ENCODE measurements at places on chromosomes 5 and 9.

DNA sequence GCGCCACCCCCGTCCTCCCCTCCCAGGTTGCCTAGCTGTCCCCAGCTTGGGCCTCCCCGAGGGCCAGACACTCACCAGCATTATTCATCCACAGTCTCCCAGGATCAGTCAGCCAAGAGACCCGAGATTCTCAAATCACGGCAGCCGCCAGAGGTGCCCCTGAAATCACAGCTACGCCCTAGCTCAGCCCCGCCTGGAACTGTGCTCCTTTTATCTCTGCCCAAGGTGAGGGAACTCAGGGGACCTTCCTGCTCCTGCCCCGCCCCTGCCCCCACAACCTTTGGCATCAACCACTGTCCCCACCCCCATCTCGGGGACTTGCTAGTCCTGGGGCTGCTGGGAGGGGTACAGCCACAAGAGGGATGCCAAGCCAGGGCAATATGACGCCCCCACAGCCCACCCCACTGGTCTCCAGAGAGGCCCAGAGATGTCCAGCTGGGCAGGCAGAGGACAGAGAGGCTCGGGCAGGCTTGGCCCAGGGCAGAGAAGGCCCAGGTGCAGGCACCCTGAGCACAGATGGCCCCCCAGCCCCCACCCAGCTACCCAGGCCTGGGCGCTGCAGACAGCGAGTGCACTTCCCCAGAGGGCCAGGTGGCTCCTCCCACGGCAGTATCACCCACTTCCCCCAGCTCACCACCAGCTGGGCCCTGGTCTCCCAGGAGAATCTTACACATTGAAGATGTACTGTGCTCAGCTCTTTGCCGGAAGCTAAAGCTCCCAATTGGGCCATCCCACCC, at the start of gene FUT7:
Gene FUT7, minus strand, starts transcription at position 185 of the 737 bp plus-strand sequence. Its CDS starts 97 bp downstream, at position 88.
- DNase-seq: no peak

GRCh38 chr5:180097163-180097894, 25.8 kb upstream of the RNF130 start:
- no peak for DNase-seq

GRCh38 chr5:61251874-61252642, 80.0 kb upstream of the ZSWIM6 start:
- no peak for DNase-seq

GRCh38 chr5:146475190-146475780, 28.2 kb downstream of the TCERG1 start:
- no peak for DNase-seq

- no peak for DNase-seq
These were observed 133.7 kb downstream of the KIF4B start for GRCh38 chr5:155147222-155147621.

- DNase-seq: no peak
These were observed 67.3 kb upstream of the SGCD start for GRCh38 chr5:156259618-156260017.

- no peak for DNase-seq
These were observed 339.0 kb downstream of the NSG2 start for GRCh38 chr5:174384509-174384947.

- DNase-seq: no peak
These were observed 44.4 kb downstream of the GADD45G start for GRCh38 chr9:89649039-89649691.

GRCh38 chr9:106314476-106314875, 548.5 kb upstream of the ZNF462 start:
- DNase-seq: no peak

- DNase-seq: no peak
These were observed 2.0 kb downstream of the SLC2A6 start for GRCh38 chr9:133476941-133477340.

- DNase-seq: no peak
These were observed 253.9 kb downstream of the CEMIP2 start for GRCh38 chr9:71514344-71514975.

DNA sequence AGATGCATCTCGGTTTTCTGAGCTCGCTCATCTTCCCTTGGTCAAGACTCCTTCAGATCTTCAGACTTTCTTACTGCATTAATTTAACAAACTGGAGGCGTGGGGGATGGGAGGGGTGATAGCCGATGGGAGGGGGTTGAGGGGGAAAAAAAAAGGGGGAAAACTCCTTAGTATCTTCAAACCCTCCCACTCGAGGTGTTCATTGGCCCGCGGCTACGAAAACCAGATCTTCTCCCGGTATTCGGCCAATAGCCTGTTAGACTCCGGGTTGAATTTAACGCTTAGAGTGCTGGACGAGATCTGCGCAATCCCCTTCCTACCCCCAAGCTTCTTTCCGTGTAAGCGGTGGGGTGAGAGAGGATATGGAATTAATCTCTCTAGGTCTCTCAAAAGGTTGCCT, 689 bp upstream of the GLRA1 start:
- no peak for DNase-seq

DNA sequence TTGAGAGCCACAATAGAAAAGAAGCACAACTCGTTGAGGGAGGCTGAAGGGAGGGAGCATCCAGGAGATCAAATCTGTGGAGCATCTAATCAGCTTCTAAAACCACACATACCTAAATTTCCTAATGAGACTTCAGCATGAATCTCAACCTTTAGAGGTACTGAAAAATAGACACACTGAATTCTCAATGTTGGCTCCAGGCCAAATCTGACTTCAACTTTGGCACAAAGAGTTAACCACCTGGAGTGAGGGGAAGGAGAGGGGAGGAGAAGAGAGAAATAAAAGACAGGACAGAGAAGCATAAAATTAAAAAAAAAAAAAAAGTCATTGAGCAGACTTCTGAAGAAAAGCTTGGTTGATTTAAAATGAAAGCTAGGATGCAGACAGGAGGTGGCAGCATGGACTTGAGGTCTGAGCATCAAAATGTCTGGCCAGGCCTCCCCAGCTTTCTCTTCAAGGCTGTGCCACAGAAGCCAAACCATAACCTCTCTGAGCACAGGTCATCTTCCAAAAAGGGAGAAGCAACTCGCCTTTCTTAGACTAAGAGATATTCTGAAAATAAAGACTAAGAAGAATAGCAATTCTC, 205.6 kb downstream of the DENND1A start:
- no peak for DNase-seq

- no peak for DNase-seq
These were observed 202.8 kb downstream of the CWC27 start for GRCh38 chr5:64971513-64971912.

DNA sequence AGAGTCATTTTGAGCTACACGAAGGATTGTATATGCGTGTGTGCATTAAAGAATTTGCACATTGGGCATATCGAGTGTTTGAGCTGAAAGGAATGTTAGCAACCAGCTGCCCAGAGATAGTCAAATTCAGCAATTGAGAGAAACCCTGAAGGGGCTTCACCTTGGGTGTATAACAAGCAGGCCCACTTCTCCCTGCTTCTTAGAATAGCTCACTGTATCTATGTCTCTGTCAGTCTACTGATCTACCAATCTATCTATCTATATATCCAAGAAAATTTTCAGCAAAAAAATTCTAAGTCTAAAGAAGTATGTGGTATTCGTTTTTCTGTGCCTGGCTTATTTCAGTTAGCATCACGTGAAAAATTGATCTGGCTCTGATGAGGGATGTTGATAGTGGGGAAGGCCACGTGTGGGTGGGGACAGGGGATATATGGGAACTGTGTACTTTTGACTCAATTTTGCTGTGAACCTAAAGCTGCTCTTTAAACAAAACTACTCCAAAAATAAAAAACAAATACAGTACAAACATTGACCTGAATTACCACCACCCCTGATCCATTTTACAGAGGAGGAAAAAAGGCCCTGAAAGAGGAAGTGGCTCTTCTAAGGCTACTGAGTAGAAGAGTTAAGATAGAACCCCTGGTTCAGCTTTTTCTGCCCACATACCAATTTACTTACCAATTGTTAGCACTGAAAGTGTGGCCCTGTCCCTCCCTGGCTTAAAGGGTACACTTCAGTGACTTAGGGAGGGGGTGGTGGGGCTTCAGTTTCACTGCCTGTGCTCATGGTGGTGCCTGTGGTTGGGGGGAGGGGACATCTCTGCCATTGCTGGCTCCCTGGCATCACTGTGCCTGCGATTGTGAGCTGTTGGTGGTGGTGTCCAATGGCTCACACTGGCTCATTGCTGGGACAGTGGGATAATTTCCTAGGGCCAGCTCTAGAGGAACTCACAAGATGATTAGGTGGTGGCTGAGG, 141.8 kb downstream of the DOCK2 start:
- no peak for DNase-seq

- DNase-seq: no peak
These were observed 113.4 kb downstream of the FBN2 start for GRCh38 chr5:128424646-128425045.

GRCh38 chr9:128344931-128345605, 4.7 kb downstream of the SLC27A4 start:
- no peak for DNase-seq

GRCh38 chr5:164600274-164600673, 1094.9 kb downstream of the MAT2B start:
- no peak for DNase-seq

GRCh38 chr9:133210609-133211008, 1.6 kb upstream of the OBP2B start:
- no peak for DNase-seq

DNA sequence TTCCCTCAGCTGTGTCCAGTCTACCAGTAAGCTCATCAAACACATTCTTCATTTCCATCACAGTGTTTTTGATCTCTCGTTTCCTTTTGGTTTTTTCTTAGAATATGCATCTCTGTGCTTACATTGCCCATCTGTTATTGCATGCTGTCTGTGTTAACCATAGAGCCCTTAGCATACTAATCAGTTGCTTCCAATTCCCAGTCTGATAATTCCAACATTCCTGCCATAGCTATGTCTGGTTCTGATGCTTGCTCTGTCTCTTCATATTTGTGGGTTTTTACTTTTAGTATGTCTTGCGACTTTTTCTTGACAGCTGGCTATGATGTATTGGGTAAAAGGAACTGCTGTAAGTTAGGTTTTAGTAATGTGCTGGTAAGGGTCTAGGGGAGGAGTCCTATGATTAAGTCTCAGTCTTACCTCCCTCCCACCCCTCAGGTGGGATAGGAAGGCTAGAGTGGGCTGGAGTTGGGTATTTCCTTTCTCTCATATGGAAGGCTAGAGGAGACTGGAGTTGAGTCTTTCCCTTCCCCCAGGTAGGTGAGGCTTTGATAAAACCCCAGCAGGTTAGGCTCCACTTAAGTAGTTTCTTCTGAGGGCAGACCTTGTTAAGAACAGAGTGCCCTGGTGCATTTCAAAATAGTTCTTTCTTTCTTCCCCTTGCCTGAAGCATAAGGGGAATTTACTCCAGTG, 99.1 kb upstream of the RASGRF2 start:
- no peak for DNase-seq

Measured in smooth muscle cell of the brain vasculature (primary cell).